ENCODE measurements at places on chromosomes 5 and 9.

- no peak for DNase-seq
Measured at GRCh38 chr5:135729321-135729786, 105.1 kb upstream of the SLC25A48 start.

DNA sequence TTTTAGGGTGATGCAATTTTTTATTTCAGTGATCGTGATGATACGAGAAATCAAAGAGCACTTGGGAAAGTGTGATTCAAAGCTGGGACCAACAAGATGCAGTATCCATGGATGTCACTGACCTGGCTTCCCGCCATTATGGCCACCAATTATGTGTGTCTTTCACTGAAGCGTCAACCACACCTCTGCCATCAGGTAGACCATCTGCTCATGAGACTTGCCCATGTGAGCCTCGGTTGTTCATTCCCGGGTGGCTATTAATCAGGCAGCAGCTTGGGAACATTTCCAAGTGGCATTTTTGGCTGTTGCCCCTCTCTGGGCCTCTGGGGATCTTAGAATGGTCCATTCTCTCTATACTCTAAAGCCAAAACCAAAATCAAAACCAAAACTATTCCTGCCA lies 436.0 kb upstream of the ADAMTSL1 start:
- DNase-seq, result no peak

- no peak for DNase-seq
Measured at GRCh38 chr5:159416438-159416837, 86.2 kb upstream of the IL12B start.

- no peak for DNase-seq
Measured at GRCh38 chr5:136329484-136330190, 35.7 kb downstream of the TRPC7 start.

DNA sequence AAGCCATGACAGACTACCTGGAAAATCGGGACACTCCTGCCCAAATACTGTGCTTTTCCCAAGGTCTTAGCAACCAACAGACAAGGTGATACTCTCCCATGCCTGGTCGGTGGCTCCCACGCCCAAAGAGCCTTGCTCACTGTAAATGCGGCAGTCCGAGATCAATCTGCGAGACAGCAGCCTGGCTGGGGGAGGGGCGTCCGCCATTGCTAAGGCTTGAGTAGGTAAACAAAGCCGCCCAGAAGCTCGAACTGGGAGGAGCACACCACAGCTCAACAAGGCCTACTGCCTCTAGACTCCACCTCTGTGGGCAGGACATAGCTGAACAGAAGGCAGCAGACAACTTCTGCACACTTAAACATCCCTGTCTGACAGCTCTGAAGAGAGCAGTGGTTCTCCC lies 272.1 kb upstream of the CCNG1 start:
- DNase-seq, result no peak

- no peak for DNase-seq
Measured at GRCh38 chr5:57559110-57559635, 76.6 kb upstream of the ACTBL2 start.

- DNase-seq, result no peak
Measured at GRCh38 chr9:125911861-125912644, 164.9 kb downstream of the PBX3 start.

- DNase-seq, result no peak
Measured at GRCh38 chr5:151006704-151007334, 13.6 kb upstream of the GPX3 start.

- no peak for DNase-seq
Measured at GRCh38 chr9:114452219-114453165, 52.8 kb downstream of the WHRN start.

DNA sequence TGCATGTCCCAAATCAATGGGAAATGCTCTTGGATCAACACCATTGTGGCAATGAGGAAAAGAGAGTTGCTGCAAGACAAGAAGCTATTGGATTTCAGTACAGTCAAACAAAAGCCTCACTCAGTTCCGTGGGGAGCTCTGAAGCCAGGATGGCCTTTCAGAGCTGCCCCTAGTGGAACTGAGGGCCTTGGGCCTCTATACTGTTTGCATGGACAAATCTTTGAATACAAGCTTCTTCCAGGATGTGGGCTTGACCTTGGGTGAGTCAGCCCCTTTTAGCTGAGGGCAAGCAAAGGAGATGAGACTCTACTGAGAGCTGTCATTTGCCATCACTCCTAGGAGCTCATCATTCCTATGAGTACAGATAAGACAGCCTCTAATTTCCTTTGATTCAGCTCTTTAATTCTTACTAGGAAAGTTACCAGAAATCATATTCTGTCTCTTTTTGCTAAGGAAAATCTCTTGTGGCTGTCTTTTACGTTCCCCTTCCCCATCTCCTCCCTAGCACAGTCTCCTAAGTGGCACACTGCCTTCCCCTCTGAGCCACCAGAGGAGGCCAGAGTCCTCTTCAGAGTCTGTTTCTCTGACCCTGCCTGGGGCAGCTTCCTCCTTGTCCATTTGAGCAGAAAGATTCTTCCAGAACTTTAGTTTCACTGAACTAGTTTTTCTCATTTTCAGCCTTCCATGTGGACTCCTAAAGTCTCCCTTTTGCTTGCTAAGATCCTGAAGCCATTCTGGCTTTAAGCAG lies 168.8 kb upstream of the POC5 start:
- no peak for DNase-seq

DNA sequence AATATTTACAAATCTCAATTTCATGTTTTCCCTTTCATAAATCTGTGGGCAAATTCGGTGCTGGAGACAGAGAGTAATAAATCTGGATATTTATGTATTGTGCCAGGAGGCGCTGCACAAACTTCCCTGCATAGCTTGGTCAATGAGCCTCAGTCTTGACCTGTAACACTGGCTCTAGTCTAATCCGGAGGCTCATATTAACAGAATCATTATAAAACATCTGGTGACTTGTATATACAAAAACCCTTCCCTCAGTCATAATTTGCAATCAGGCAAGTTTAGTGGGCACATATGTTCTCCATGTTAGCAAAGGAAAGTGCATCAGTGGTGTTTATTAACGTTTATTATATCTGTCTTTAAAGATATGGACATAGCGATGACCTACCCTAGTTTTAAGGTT lies 104.0 kb upstream of the BNC2 start:
- no peak for DNase-seq

GRCh38 chr5:93782978-93783377 lies 41.6 kb upstream of the POU5F2 start:
- DNase-seq, result no peak

DNA sequence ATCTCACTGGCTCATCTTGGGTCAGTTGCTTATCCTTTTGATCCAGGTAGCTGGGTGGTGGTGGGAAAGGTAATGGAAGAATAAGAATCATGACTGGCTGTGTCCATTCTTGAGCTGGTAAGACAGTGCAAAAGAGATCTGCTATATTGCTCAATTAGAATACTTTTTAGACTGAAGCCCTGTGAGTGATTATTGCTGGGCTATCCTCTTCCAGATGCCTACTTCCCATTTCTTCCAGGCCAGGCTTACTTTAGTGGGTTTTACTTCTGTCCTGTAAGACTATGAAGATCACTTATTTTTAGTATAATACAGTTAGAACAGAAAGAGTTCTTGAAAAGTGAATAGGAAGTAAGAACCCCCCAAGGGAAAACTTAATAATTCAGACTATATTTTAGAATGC lies 7.2 kb downstream of the MARCHF6 start:
- no peak for DNase-seq

GRCh38 chr9:8390571-8390970 lies 591.0 kb upstream of the DMAC1 start:
- DNase-seq, result no peak

GRCh38 chr9:119998614-119999013 lies 581.4 kb downstream of the CDK5RAP2 start:
- DNase-seq, result no peak

GRCh38 chr5:143014017-143014651 lies 244.0 kb downstream of the ARHGAP26 start:
- no peak for DNase-seq

DNA sequence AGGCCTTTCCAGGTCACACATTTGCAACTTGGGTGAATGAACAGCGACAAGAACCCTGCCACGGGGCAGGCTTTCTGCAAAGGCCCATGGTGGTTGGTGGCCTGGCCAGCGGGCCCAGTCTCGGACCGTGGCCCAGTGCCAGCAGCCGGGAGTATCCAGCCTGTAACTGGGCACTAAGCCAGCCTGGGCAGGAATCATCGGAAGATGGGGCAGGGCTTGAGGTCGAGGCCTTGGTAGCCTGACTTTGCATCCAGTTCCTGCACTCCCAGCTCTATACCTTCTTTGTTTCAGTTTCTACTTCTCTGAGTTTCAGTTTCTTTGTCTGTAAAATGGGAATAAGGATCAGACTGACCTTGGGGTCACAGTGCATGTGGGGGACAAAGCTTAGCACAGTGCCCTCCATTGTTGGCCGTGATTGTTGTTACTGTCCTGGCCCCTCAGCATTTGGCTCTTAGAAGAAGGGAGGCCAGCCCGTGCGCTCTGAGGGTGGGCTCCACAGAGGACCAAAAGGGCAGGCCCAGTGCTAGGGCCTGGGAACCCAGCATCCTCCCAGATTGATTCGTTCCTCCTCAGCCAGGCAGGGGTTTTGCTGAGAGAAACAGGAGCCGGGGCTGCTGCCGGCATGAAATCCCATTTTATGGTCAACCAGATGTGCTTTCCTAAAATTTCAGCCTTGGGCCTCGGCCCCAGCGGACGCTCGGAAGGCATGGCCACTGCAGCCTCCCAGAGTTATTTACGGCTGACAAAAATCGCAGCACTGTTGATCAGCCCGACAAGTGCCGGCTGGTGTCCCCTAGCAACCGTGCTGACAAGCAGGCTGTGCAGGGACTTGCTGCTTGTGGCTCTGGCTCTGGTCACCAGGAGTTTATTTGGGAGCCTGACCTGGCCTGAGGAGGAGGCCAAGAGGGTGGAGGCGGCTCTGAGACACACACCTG lies 43.6 kb downstream of the JADE2 start:
- DNase-seq, result no peak

DNA sequence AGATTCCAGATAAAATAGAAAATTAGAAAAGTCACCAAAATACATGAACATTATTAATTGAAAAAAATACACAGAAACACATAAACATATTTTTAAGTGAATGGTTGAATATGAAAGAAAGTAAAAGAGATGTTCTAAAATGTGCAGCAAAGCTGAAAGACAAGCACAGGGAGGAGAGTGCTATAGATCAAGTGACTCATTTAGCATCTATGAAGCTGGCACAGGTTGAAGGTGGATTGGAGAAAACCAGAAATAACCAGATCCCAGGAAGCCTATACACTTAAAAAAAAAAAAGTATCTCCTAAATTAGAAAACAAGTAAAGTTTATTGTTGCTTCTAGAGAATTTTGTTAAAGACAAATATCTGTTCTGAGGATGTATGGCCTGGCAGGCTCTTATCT lies 338.9 kb downstream of the CDH12 start:
- no peak for DNase-seq

DNA sequence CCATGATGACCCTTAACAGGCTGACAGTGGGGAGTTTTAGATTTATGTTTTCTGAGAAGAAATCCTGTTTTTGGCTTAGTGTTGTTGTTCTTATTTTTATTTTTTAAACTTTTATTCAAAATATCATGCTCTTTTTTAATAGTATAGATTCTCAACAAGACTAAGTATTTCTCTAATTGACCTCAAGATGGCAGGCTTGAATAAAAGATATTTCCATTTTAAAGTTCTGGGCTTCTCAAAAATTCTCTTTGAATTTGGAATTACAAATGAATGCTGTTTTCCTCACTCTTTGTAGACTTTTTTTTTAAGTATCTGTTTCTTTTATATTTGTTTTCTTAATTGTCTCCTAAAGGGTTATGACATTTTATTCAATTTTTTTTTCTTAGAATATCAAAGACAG lies 50.0 kb upstream of the SH3GL2 start:
- DNase-seq, result no peak

GRCh38 chr9:89873801-89874200 lies 269.0 kb downstream of the GADD45G start:
- no peak for DNase-seq

DNA sequence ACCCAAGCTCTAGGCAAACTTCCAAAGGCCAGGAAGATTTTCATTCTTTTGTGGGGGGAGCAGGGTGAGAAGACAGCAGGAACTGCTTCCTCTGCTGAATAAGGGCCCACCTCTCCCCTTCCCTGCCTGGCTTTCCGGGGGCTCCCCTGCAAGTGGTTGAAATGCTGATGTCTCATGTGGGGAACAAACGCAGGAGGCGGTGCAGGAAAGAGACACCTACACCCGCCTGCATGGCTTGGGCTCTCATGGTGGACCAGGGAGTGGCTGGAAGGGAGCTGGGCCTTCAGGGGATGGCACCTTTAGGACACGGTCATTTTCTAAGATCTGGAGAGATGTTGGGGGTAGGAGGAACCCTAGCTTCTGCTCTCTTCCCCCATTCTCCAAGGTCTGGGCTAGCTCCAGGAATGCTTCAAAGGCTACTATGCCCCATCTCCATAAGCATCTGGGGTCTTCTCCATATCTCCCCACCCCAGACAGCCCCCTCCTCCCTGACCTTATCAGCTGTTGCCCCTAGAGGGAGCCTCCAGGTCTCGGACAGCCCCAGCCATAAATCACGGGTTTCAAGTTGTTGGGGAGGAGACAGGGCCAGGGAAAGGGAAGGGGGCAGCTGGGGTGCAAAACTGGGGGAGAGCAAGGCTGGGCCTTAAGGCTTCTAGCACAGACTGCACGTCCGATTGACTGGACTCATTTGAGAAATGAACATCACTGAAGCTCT lies 76.6 kb downstream of the PSD2 start:
- DNase-seq, result no peak

DNA sequence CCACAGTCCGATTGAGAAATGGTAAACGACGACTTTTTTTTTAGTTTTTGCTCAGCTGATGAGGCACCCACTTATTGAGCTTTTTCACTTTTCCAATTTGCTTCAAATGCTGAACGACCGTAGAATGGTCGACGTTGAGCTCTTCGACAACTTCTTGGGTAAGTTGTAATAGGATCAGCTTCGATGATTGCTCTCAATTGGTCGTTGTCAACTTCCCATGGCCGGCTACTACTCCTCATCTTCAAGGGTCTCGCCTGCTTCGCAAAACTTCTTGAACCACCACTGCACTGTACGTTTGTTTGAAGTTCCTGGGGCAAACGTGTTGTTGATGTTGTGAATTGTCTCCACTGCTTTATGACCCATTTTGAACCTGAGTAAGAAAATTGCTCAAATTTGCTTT lies 35.7 kb downstream of the NSD1 start:
- DNase-seq, result no peak

GRCh38 chr5:132777209-132778069 lies at the start of gene SEPTIN8:
Gene SEPTIN8, minus strand, starts transcription at chr5:132777239. Its CDS starts 102 bp downstream, at chr5:132777137.
- no peak for DNase-seq

- no peak for DNase-seq
Measured at GRCh38 chr5:159073026-159073425, 26.7 kb downstream of the EBF1 start.

- peak; percentile 24 for DNase-seq
Measured at GRCh38 chr9:105883847-105884246, 189.5 kb downstream of the TMEM38B start.

DNA sequence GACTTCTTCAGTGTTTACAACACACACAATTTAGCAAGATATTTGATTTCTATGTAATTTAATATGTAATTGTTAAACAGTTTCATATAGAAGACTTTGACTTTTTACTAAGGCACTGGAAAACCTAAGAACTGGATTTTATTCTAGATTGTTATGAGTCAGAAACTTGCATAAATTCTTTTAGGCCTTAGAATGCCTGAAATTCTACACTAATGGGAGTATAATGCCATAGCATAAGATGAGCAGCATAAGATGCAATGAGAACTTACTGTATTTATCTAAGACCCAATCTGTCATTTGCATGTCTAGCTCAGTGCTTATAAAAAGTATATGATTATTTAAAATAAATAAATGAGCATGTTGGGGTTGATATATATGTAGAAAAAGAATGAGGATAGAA lies 285.2 kb downstream of the CDH12 start:
- DNase-seq, result no peak

- no peak for DNase-seq
Measured at GRCh38 chr5:139271201-139272027, 22.1 kb upstream of the MATR3 start.
